MCF 10A (cell line): ENCODE measurements at places on chromosomes 6 and 20. TPM values are rescaled to one million over a fixed set of nuclear protein-coding genes. Genes with fewer than 3 reads are reported as not detected.

- no peaks in the 10 kb centered on the region for H3K27me3 ChIP-seq
- no peaks in the 10 kb centered on the region for H3K36me3 ChIP-seq
- no peak overlapping the region for H3K4me3 ChIP-seq
- no peak overlapping the region for H3K27ac ChIP-seq
- DNase-seq = no peak
Measured at GRCh38 chr6:141024526-141024925, 1108.2 kb upstream of the GJE1 start.

MOG gene
- not detected in 2 replicates for total RNA-seq

DAAM2 gene
- not detected in 2 replicates for total RNA-seq

DNA sequence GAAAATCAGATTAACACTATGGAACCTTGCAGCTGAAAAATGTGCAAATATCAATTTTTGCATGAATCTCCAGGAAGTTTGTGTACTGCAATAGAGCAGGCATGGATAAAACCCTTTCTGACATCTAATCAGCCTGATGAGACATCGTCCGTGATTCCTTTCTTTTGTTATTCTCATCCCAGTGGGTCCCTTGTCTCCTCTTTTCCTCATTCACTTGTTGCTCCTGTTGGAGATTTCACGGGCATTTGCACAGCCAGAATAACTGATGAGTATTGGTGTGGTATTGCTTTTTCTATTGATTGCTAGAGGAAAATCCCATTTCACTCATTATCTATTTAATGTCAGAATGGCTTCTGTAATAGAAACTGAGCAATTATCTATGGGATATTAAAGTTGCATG, 39.9 kb downstream of the SCGN start:
- no peak for DNase-seq
- no peak overlapping the region for H3K4me3 ChIP-seq
- no peaks in the 10 kb centered on the region for H3K36me3 ChIP-seq
- H3K27ac ChIP-seq = no peak overlapping the region
- H3K4me1 ChIP-seq = no peaks in the 10 kb centered on the region

C6orf163 gene
- total RNA-seq = 1.0 and 2.6 TPM in 2 replicates

SLC12A5 gene
- 0.75 and 0.98 TPM in 2 replicates for total RNA-seq

- no peaks in the 10 kb centered on the region for H3K4me1 ChIP-seq
- H3K27me3 ChIP-seq = no peaks in the 10 kb centered on the region
- H3K27ac ChIP-seq = no peak overlapping the region
- H3K36me3 ChIP-seq = peaks cover 6% of the 10 kb centered on the region
Measured at GRCh38 chr20:23926944-23927872, 47.7 kb upstream of the CST5 start.

GRCh38 chr6:17866876-17867444, 120.5 kb downstream of the KIF13A start:
- H3K4me1 ChIP-seq = peaks cover 53% of the 10 kb centered on the region
- no peak for DNase-seq
- peaks cover 6% of the 10 kb centered on the region for H3K36me3 ChIP-seq
- H3K27me3 ChIP-seq = no peaks in the 10 kb centered on the region
- no peak overlapping the region for H3K4me3 ChIP-seq

CDK19 gene
- 10.2 and 16.8 TPM in 2 replicates for total RNA-seq

KIAA1586 gene
- 15.3 and 15.5 TPM in 2 replicates for total RNA-seq

- no peak overlapping the region for H3K4me3 ChIP-seq
- H3K27ac ChIP-seq = no peak overlapping the region
- H3K36me3 ChIP-seq = no peaks in the 10 kb centered on the region
Measured at GRCh38 chr6:118981884-118982574, 47.1 kb upstream of the MCM9 start.

DNA sequence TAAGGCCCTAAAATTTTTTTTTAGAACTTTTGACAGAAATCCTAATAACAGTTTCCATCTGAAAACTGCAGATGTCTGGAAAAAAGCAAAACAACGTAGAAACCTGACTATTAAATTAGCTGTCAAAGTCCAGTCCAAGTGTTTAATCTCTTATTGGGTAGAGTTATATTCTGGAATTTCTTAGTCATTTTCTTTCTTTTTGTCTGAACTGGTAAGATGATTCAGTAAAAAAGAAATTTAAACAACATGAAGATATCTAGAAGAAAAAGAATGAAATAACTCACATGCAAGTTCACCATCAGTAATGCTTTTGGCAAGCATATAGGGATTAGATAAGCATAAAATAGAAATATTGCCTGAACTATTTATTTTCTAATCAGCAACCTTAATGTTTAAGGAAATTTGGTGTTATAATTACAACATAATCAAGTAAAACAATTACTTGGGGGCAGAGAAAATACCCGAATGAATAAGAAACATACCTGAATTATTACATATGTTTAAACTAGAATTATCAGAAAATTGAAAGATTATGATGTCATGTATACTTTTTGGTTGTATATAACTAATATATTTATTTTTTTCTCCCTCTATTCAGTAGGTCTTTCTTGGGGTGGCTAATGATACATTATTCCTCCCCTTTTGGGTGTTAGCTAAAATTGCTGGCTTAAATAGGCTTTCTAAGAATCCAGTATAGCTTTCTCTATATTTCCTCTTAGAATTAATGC, 51.1 kb downstream of the FAM83B start:
- H3K36me3 ChIP-seq = peaks cover 8% of the 10 kb centered on the region
- no peak overlapping the region for H3K4me3 ChIP-seq
- no peak overlapping the region for H3K27ac ChIP-seq
- no peak for DNase-seq
- no peaks in the 10 kb centered on the region for H3K4me1 ChIP-seq
- no peaks in the 10 kb centered on the region for H3K27me3 ChIP-seq

ZC2HC1B gene
- total RNA-seq = not detected in 2 replicates

SUPT3H gene
- 12.7 and 14.4 TPM in 2 replicates for total RNA-seq

TEAD3 gene
- total RNA-seq = 11.1 and 13.3 TPM in 2 replicates

GRCh38 chr6:37134396-37135191, 35.4 kb upstream of the PIM1 start:
- peaks cover 46% of the 10 kb centered on the region for H3K4me1 ChIP-seq
- peak overlapping the region; percentile 44 for H3K4me3 ChIP-seq
- DNase-seq = peak; percentile 96
- peak overlapping the region; percentile 99 for H3K27ac ChIP-seq

GRCh38 chr6:132425176-132425575, 23.9 kb upstream of the MOXD1 start:
- no peaks in the 10 kb centered on the region for H3K27me3 ChIP-seq
- H3K36me3 ChIP-seq = no peaks in the 10 kb centered on the region
- no peaks in the 10 kb centered on the region for H3K4me1 ChIP-seq

HLA-DRA gene
- total RNA-seq = not detected in 2 replicates

- no peaks in the 10 kb centered on the region for H3K27me3 ChIP-seq
- no peaks in the 10 kb centered on the region for H3K36me3 ChIP-seq
- H3K4me3 ChIP-seq = no peak overlapping the region
Measured at GRCh38 chr6:40407239-40407638, 179.9 kb downstream of the LRFN2 start.

SNAP25 gene
- not detected in 2 replicates for total RNA-seq

SH3BGRL2 gene
- total RNA-seq = 7.1 and 8.8 TPM in 2 replicates

DNA sequence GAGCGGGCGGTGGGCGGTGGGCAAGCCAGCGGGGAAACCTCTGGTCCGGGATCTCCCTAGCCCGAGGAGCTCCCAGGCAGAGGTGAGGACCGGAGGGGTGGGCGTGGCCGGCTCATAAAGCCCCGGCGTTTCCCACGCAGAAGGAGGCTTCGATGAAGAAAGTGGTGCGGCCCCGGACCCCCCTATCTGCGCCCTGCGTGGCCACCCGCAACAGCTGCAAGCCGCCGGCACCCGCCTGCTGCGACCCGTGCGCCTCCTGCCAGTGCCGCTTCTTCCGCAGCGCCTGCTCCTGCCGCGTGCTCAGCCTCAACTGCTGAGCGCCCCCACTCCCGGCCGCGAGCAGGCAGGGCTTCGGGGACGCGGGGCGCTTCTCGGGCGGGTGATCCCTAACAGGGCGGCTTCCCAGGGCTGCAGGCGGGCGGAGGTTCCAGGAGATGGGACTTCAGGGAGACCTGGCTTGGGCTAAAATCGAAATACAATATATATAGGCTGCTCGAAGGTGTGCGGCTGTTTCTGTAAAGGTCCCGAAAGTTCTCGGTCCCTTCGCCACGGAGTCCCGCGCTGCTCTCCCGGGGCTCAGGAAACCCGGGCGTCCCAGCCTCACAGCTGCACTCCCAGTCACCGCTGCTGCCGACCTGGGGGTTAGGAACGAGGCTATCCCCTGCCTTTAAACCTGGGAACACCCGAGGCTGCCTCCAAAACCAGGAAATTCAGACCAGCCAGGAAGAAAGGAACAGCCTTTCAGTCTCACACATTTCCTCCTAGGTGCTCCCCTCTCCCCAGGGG, 27.8 kb downstream of the ASIP start:
- H3K4me1 ChIP-seq = no peaks in the 10 kb centered on the region
- no peak overlapping the region for H3K4me3 ChIP-seq

DNA sequence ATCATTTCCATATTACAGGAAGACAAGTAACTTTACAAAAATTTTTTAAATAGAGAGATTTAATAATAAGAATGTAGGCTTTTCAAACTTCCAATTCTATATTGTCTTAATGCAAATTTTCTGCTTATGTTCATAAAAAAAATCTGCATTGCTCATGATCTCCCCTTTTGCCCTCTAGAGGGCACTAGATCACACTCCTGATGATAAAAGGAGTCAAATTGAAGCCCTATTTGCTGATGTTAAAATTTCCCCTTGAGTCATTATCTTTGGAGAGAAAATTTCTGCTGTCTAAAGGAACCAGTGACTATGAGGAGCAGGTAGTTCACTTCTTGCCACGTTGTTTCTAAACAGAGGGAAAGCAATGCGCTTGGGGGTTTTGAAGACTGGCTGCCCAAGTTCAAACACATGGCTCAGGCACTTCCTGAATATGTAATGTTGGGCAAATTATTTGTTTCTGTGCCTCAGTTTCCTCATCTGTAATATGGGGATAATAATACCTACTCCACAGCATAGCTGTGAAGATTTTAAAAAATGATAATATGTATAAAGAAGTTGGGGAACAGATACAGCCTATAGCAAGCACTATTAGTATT, 874.2 kb downstream of the TFAP2A start:
- H3K27ac ChIP-seq = no peak overlapping the region
- DNase-seq = peak; percentile 76
- no peak overlapping the region for H3K4me3 ChIP-seq
- no peaks in the 10 kb centered on the region for H3K4me1 ChIP-seq
- H3K27me3 ChIP-seq = no peaks in the 10 kb centered on the region

- no peak overlapping the region for H3K4me3 ChIP-seq
- no peaks in the 10 kb centered on the region for H3K27me3 ChIP-seq
- H3K27ac ChIP-seq = no peak overlapping the region
- H3K36me3 ChIP-seq = no peaks in the 10 kb centered on the region
- no peak for DNase-seq
- peaks cover 7% of the 10 kb centered on the region for H3K4me1 ChIP-seq
Measured at GRCh38 chr6:135743476-135743875, 108.0 kb upstream of the PDE7B start.

DNA sequence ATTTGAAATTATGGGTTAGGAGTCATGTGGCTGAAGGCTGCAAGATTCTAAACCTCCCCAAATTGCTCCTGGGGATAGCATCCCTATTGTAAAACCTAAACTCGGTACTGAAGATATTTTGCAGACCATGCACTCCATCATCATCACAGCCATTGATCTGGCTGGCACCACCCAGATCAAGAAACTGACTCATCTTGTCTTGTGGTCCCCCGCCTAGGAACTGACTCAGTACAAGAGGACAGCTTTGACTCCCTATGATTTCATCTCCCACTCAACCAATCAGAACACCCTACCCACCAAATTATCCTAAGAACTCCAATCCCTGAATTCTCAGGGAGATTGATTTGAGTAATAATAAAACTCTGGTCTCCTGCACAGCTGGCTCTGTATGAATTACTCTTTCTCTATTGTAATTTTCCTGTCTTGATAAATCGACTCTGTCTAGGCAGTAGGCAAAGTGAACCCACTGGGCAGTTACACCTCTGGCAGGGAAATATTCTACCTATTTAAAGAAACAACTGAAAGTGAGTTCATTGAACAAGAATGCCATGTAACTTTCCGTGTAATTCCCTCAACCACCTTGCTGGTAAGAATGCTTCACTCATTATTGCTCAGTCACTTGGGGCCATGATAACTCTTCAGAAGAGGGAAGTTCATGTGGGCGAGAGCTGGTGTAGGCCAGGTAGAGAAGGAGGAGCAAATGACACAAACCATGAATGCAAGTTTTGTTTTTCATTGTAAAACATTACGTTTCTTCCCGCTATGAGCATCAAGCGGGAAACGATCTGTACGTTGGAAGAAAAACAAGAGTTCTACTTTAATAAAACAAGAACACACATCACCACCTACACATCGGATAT, 602.9 kb upstream of the ARID1B start:
- no peak overlapping the region for H3K4me3 ChIP-seq
- no peaks in the 10 kb centered on the region for H3K27me3 ChIP-seq
- no peak for DNase-seq
- H3K4me1 ChIP-seq = peaks cover 6% of the 10 kb centered on the region

MAS1L gene
- not detected in 2 replicates for total RNA-seq

- peaks cover 60% of the 10 kb centered on the region for H3K4me1 ChIP-seq
- peaks cover 42% of the 10 kb centered on the region for H3K36me3 ChIP-seq
- peak overlapping the region; percentile 100 for H3K27ac ChIP-seq
- H3K27me3 ChIP-seq = no peaks in the 10 kb centered on the region
- H3K4me3 ChIP-seq = peak overlapping the region; percentile 100
Measured at GRCh38 chr20:32204205-32205109, 3.1 kb downstream of the PLAGL2 start.

DNA sequence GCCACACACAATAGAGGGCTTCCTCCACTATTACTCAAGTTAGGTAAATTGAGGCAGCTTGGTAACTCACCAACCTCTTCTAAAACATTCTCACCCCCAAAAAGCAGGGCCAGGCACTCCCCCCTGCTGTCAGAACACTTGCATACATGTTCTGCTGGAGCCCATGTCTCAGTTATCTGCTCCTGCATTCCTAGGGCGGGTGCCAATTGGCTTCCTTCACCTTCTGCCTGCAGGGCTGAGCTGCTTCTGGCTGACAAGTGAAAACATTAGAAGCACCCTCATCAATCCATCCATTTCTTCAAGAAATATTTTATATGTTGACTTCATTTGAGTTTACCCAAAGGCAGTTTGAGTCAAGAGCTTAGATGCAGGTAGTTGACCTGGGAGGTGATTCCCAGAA, 4.5 kb upstream of the ENTPD6 start:
- H3K27ac ChIP-seq = no peak overlapping the region
- H3K4me1 ChIP-seq = no peaks in the 10 kb centered on the region
- peaks cover 6% of the 10 kb centered on the region for H3K36me3 ChIP-seq
- DNase-seq = no peak

- H3K27ac ChIP-seq = no peak overlapping the region
- H3K4me3 ChIP-seq = no peak overlapping the region
- H3K27me3 ChIP-seq = no peaks in the 10 kb centered on the region
- no peaks in the 10 kb centered on the region for H3K36me3 ChIP-seq
- no peak for DNase-seq
Measured at GRCh38 chr6:130116273-130116672, 97.9 kb downstream of the L3MBTL3 start.
